Hematopoietic multipotent progenitor cell treated with erythropoietin and hydrocortisone succinate and interleukin-3 and kit ligand, for 8 days (in vitro differentiated cells): ENCODE measurements at places on chromosomes 6 and 20.

DNA sequence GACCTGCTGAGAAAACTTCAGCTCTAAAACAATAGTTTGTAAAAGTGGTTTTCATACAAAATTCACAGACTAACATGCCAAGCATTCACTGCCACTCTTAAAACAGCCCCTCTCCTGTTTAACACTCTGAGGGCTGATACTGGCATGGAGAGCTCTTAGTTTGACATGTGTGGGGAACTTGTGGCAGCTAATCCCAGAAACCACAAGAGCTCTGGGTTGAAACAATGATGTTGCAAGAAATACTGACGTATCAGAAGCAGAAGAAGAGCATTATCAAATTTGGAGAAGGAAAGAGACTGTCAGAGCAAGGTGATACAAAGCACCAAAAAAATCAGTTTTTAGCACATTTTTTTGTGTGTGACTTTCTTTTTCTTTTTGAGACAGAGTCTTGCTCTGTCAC is 5.1 kb downstream of the BEND3 start:
- peak; percentile 54 for DNase-seq

DNA sequence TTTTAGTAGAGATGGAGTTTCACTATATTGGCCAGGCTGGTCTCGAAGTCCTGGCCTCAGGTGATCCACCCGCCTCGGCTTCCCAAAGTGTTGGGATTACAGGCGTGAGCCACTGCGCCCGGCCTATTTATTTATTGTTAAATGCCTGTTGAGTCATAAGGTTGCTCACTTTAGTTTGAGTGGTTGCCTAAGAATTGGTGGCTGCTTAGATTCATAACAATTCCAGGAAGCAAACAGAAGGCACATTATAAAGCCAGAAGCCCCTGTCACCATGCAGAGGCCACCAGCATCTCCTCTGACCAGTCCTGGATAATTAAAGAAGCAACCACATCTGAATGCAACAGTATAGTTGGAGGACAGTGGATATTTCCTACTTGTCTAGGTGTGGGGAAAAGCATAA is 24.0 kb upstream of the ARMH2 start:
- DNase-seq: no peak

DNA sequence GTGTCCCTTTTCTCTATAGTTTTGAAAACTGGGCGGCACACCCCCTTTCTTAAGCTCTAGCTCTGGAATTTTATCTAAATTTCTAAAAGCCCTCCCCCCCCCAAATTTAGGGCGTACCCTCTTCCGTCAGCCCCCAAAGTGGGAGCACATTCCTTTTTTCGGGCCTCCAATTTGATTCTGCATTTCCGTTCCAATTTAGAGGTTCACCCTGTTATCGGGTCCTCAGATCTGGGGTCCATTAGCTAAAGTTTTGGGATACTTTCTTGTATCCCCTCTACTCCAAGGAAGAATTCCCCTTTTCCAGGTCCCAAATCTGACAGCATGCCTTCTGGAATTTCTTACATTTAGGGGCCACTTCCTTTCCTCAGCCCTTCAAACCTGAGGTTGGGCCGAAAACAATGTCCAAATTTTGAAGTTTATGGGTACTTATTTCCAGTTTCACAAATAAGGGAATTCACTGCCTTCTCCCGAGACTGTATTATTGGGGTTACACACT is 796 bp downstream of the PHF20 start:
- DNase-seq: no peak

- DNase-seq: no peak
Measured at GRCh38 chr6:109896341-109896740, 81.8 kb upstream of the GPR6 start.

- no peak for DNase-seq
Measured at GRCh38 chr6:110399219-110400071, 15.9 kb downstream of the DDO start.

GRCh38 chr6:138461647-138462046 is 37.6 kb downstream of the NHSL1 start:
- no peak for DNase-seq

DNA sequence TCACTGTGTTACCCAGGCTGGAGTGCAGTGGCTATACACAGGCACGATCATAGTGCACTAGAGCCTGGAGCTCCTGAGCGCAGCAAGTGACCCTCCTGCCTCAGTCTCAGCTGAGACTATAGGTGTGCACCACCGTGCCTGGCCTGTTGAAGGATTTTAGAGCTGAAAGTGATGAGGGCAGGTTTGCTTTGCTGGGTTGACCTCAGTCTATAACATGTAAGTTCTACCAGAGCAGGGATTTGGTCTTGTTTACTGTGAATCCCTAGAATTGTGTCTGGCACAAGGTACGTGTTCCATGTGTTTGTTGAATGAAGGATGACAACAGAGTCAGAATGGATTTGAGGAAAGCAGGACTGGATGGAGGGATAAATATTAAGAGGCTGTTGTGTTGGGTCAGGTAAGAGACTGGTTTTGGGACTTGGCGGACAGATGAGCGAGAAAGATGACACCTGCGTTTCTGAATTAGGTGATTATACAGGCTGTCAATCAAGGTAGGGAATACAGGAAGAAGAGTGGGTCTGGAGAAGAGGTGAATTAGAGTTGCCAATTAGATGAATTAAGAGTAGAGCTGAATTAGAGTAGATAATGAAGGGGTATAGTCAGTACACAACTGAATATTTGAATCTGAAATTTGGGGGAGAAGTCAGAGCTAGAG is 6.5 kb downstream of the ASXL1 start:
- no peak for DNase-seq
